ENCODE measurements at places on chromosomes 7 and 10. TPM values are rescaled to one million over a fixed set of nuclear protein-coding genes. Genes with fewer than 3 reads are reported as not detected.

- peak; percentile 66 for DNase-seq
Measured at GRCh38 chr10:6204063-6204340, 1.3 kb downstream of the PFKFB3 start.

The RUFY2 gene
- total RNA-seq = 45.2 TPM

DNA sequence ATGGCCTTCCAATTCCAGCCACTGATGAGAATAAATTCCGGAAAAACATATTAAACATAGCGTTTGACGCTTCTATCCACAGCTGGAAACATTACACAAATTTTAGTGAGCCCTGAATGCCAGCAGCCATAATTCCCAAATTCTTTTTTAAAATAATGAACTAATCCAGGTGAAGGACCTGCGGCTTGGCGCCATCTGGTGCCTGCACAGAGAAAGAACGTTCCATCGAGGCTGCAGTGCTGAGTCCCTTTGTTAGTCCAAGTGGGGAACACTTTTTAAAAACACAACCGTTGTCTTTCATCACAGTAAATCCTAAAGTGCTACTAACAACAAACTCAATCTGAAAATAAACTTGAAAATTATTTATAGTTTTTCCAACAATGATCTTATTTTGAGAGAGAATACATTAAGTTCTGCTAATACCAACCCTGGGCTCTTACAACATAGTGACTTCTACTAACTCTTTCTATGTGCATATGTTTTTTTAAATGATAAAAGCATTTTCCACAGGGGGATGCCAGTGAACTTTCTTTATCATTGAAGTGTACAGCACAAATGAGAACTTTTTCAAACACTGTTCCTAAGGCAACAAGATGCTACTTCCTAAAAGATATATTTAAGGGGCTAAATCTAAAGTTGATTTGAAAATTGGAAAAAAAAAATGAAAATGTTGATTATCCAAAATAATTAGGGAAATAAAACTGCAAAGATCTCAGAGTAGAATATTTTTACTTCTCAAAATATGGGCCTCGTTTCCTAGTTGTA lies 166.9 kb upstream of the RNF32 start:
- DNase-seq = peak; percentile 67

The GSTO1 gene
- total RNA-seq = 48.6 TPM

DNA sequence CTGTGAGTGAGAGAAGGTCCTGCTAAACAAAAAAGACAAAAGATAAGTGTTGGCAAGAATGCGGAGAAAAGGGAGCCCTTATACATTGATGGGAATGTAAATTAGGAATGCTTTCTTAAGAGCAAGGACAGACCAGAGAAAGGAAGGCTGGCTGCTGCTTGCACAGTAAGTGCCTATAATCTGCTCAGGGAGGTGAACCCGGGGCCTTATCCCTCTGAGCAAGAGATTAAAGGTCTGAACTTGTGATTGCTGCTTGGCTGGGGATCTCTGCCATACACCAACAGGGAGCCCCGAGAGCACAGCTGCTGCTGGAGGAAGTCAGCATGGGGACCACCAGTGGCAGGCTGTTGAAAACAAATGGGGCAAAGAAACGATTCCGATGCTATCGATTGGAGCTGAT lies 32.0 kb upstream of the CRTAC1 start:
- no peak for DNase-seq

The PLA2G12B gene
- 0.12 TPM for total RNA-seq

- DNase-seq = no peak
Measured at GRCh38 chr10:20202337-20202736, 386.1 kb downstream of the PLXDC2 start.

DNA sequence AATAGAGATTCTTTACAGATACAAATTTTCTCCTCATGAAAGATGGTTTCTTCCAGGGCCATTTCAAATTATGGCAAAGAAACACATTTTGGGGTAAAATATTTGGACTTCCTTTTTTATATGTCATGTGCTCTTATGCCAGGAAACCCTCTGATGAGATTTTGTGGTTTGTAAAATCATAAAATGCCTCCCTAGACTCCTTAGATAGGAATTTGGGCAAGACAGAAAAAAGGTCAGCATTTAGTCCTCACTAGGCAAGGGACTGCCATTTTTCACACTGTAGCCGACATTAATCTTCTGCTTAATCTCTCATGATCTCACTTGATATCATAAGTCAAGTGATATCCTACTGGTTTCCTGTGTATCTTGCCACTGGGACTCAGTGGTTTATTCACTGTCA lies 286.4 kb downstream of the ARHGAP12 start:
- no peak for DNase-seq

The FOXI2 gene
- total RNA-seq = not detected

The TMEM270 gene
- total RNA-seq = not detected

The MKI67 gene
- total RNA-seq = 71.3 TPM

The CLDN4 gene
- not detected for total RNA-seq

DNA sequence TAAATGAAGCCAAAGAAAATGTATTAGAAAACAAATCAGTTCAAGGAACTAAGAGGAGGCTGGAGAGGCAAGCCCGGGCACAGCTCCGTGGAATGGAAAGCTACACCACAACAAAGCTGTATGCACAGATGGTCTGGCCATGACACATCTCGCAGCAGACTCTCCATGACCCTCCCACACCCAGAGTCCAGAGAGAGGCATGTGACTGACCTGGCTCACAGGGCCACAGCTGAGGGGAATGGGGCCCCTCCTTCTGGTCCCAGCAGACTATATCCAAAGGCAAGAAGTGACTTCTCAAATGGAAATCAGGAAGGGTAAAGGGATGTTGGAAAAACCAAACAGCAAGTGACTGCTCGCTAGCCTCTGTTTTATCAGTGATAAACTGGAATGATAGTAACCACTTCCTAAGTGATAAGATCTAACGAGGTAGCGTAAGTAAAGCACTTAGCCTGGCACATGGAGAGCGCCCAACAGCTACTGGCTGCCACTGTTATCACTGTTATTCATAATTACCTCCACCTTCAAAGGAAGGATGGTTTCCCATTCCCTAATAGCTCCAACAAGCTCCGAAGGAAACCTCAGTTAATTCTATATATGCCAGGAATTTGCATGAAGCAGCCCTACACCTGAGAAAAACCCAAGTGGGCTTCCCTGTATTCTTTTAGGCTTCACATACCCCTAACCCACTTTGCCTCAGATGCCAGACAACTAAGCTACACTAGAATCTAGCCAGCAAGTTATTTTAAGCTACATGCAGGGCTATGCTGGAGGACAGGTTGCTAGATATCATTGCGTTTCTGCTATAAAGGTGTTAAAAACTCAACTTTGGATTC lies 8.4 kb downstream of the OSBPL3 start:
- no peak for DNase-seq

GRCh38 chr10:132984801-132985545 lies 42.6 kb upstream of the CFAP46 start:
- peak; percentile 55 for DNase-seq
